CD8-positive, alpha-beta memory T cell (primary cell): ENCODE measurements at places on chromosomes 2 and 18. TPM values are rescaled to one million over a fixed set of nuclear protein-coding genes. Genes with fewer than 3 reads are reported as not detected.

DNA sequence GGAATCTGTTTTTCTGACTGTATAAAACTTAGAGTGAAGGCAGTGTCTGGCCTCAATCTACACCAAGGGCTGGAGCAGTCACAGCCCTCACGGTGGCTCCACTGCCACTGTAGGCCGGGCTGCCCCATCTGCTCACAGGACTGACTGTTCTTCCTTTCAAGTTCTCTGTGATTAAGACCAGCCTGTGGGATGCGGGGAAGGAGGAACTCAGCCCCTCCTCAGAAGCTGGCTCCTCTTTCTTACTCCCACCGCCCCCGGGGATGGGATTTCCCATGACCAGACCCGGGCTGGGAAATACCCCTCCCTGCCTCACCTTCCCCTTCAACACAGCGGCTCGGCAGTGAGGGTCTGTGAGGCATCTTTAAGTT is 106.0 kb downstream of the COPS8 start:
- H3K4me3 ChIP-seq: no peak overlapping the region
- H3K27ac ChIP-seq: no peak overlapping the region
- H3K4me1 ChIP-seq: no peaks in the 10 kb centered on the region
- no peak for DNase-seq
- H3K36me3 ChIP-seq: no peaks in the 10 kb centered on the region
- no peaks in the 10 kb centered on the region for H3K27me3 ChIP-seq

- peak overlapping the region; percentile 100 for H3K4me3 ChIP-seq
- no peaks in the 10 kb centered on the region for H3K36me3 ChIP-seq
- no peak for DNase-seq
- H3K27me3 ChIP-seq: no peaks in the 10 kb centered on the region
- peak overlapping the region; percentile 90 for H3K27ac ChIP-seq
Measured at GRCh38 chr2:99140860-99141109, 722 bp upstream of the C2orf15 start.

DNA sequence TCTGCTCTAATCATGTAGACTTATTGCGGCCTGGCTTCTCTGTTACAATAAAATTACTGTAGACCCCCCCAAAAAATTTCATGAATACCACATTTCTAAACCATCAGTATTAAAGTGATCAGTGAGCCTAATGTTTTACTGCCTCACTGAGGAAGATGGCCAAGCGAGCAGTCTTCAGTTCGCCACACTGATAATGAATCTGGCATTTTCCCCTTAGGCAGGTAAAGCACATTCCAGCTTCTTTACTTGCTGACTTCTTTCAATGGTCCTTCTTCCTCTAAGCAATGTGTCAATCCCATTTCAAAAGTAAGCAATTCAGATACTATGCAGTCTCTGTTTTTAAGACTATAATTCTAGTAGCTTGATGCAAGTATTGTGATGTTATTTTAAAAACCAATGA is 137.6 kb downstream of the LAMA1 start:
- H3K27me3 ChIP-seq: no peaks in the 10 kb centered on the region
- H3K4me1 ChIP-seq: no peaks in the 10 kb centered on the region
- no peaks in the 10 kb centered on the region for H3K36me3 ChIP-seq
- DNase-seq: no peak

DNA sequence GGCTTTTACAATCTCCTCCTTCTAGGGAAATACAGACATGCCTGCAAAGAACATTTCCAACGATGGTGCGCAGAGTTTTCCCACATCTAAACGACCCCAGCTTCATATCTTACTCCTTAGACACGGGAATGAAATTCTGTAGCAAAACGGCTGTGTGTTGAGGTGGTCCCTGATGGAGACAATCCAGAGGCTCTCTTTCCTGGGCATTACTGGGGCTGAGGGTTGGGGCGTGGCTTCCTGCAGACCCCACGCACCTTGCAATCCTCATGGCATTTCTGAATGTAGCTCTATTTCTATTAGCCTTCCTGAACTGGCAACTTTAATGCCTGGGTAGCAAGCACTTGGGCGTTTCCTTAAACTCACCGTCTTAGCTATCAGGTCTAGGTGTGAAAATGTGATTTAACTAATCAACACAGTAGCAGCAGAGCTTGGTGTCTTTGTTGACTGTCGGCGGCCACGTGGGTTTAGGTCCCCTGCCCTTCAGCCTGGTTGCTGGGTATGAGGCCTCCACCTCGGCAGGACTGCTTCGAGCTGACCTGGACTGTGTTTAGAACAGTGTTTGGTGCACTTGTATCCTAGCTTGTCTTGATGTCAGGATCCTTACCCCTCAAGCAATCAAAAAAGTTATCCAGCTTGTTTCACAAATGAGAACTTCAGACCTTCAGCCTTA is 242.8 kb downstream of the GBX2 start:
- H3K4me3 ChIP-seq: no peak overlapping the region
- H3K4me1 ChIP-seq: no peaks in the 10 kb centered on the region
- no peaks in the 10 kb centered on the region for H3K36me3 ChIP-seq

DNA sequence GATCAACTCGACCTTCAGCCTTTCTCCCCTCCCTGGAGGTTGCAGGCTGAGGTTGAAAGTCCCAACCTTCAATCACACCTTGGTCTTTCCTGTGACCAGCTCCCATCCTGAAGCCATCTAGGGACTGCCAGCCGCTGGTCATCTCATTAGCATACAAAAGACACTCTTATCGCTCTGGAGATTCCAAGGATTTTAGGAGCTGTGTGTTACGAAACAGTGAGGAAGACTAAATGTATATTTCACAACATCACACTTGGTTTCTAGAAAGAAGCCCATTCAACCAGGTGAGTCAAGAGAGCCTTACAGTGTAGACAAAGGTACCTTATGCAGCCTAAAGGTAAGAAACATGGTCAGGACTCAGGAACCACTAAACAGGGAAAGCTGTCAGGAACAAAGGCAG is 126.4 kb downstream of the SH3BP4 start:
- H3K27me3 ChIP-seq: no peaks in the 10 kb centered on the region
- no peak for DNase-seq

GRCh38 chr2:9336576-9337314 is 86.6 kb downstream of the ITGB1BP1 start:
- no peaks in the 10 kb centered on the region for H3K4me1 ChIP-seq
- H3K36me3 ChIP-seq: no peaks in the 10 kb centered on the region
- no peaks in the 10 kb centered on the region for H3K27me3 ChIP-seq

DNA sequence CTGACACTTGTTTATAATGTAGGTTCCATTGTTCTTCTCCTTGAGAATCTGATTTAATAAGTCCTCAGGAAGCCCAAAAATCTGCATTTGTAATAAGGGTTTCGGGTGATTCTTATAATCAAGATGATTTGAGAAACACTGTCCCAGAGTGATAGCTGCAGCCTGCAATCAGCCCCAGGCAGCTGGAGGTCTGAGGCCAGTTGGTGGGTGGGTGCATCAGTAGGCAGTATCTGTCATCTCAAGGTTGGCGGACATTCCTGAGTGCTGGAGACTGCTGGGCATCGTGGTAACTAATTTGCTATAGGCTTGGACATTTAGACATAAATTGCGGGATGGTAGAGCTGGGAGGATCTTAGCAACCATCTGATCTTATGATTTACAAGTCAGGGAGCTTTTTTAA is 2.7 kb upstream of the IL18RAP start:
- H3K4me3 ChIP-seq: no peak overlapping the region
- peaks cover 44% of the 10 kb centered on the region for H3K4me1 ChIP-seq
- no peak for DNase-seq
- no peaks in the 10 kb centered on the region for H3K36me3 ChIP-seq
- no peaks in the 10 kb centered on the region for H3K27me3 ChIP-seq

DNA sequence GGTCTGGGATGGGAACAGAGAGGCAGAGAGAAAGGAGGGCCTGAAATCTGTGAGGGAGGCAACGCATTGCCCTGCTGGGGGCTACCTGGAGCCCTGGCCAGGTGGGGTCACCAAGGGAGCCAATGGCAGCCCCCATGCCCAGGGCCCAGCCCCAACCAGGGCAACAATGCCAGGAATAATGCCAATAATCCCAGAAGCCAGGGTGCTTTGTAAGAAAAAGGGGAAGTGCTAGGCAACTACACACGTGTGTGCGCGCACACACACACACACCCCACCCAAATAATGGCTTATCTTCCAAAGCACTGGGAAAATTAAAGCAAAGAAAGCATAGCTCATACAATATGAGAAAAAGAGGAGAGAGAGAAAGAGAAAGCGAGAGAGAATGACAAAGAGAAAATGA is 7.0 kb upstream of the CLEC4F start:
- peaks cover 4% of the 10 kb centered on the region for H3K4me1 ChIP-seq
- H3K27me3 ChIP-seq: no peaks in the 10 kb centered on the region
- H3K36me3 ChIP-seq: no peaks in the 10 kb centered on the region
- H3K27ac ChIP-seq: no peak overlapping the region
- no peak for DNase-seq

DNA sequence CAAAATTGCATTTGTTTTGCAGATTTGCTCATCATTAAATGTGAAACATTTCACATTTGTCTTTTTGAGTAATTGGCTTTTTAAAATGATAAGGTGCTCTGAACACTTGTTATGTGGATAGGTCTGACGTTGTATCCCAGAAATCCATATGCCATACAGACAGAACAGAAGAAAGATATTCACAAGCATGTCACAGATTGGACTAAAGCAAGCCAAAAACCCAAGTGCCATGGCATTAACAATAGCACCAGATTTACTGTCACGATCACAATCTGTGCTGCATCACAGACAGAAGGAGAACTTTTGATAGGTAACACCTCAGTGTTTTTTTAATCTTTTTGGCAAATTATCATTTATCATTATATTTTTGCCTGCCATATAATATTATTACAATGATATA is 272.6 kb downstream of the ARHGAP15 start:
- no peak overlapping the region for H3K4me3 ChIP-seq
- no peak for DNase-seq
- H3K4me1 ChIP-seq: no peaks in the 10 kb centered on the region
- no peaks in the 10 kb centered on the region for H3K36me3 ChIP-seq
- H3K27ac ChIP-seq: no peak overlapping the region

DNA sequence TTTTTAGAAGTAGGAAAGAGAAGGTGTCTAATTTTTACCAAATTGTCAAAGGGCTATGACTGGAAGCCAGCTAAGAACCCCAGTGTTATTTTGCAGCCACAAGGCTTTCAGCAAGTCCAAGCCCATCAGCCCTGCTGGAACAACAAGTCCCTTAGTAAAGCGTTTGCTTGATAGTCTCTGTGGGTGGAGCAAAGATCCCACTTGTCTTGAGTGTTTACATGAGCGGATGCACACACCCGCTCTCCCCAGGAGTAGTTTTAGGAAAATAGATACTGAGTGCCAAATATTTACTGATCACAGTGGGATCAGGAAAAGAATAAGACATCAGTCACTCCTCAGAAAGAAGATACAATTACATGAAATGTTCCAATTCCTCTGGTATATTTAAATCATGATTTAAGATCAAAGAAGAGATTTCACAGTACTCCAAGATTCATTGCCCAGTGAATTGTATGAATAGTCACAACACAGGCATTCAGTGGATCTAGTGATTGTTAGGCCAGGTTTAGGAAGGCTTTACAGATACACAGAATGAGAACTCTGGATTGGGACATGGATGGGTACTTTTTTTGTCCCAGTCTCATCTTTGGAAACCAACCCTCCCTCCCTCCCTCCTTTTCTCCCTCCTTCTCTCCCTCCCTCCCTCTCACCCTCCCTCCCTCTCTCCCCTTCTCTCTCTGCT is 514.9 kb downstream of the PTPRM start:
- H3K4me1 ChIP-seq: no peaks in the 10 kb centered on the region
- H3K4me3 ChIP-seq: no peak overlapping the region
- no peak overlapping the region for H3K27ac ChIP-seq
- no peaks in the 10 kb centered on the region for H3K27me3 ChIP-seq
- no peaks in the 10 kb centered on the region for H3K36me3 ChIP-seq

GRCh38 chr18:53701697-53702096 is 522.8 kb downstream of the MBD2 start:
- H3K36me3 ChIP-seq: no peaks in the 10 kb centered on the region
- DNase-seq: no peak
- no peak overlapping the region for H3K27ac ChIP-seq
- H3K4me3 ChIP-seq: no peak overlapping the region
- H3K27me3 ChIP-seq: no peaks in the 10 kb centered on the region
- no peaks in the 10 kb centered on the region for H3K4me1 ChIP-seq

GRCh38 chr18:3156325-3156640 is 63.5 kb downstream of the MYOM1 start:
- no peaks in the 10 kb centered on the region for H3K4me1 ChIP-seq
- no peaks in the 10 kb centered on the region for H3K36me3 ChIP-seq
- H3K27me3 ChIP-seq: no peaks in the 10 kb centered on the region
- H3K27ac ChIP-seq: no peak overlapping the region
- no peak overlapping the region for H3K4me3 ChIP-seq
- DNase-seq: no peak

- H3K4me1 ChIP-seq: no peaks in the 10 kb centered on the region
- DNase-seq: no peak
- no peaks in the 10 kb centered on the region for H3K27me3 ChIP-seq
Measured at GRCh38 chr18:59549503-59550173, 147.6 kb downstream of the CCBE1 start.

- H3K36me3 ChIP-seq: peaks cover 15% of the 10 kb centered on the region
- no peak for DNase-seq
- H3K4me3 ChIP-seq: no peak overlapping the region
- no peak overlapping the region for H3K27ac ChIP-seq
- no peaks in the 10 kb centered on the region for H3K27me3 ChIP-seq
- no peaks in the 10 kb centered on the region for H3K4me1 ChIP-seq
Measured at GRCh38 chr2:24315669-24316068, 44.7 kb downstream of the ITSN2 start.

DNA sequence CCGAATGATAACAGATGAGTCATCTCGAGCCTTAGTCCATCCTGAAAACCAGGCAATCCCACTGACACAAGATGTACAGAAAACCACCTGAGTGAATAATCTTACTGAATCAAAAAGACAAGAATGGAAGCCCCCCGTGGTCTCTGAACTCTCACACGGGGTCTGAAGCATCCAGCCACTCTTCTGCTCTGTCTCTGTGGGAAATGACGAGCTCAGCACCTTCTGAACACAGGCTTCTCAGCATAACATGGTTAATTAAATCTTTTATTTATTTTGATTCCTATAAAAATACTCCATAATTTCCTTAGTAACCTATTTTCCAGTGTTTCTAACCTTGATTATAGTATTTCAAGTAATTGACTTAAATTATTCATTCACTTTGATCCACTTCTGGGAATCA is 203.7 kb downstream of the TMEM163 start:
- no peak overlapping the region for H3K4me3 ChIP-seq
- no peaks in the 10 kb centered on the region for H3K36me3 ChIP-seq
- DNase-seq: no peak
- no peaks in the 10 kb centered on the region for H3K4me1 ChIP-seq
- H3K27me3 ChIP-seq: no peaks in the 10 kb centered on the region

The GAL3ST2 gene
- total RNA-seq: not detected

The IAH1 gene
- total RNA-seq: 76.9 TPM

The CMPK2 gene
- total RNA-seq: 1.1 TPM

The RSAD2 gene
- total RNA-seq: 1.00 TPM

The ZBTB7C gene
- total RNA-seq: not detected

The DAW1 gene
- total RNA-seq: not detected

The OSBPL1A gene
- total RNA-seq: 1.3 TPM

The RAB3GAP1 gene
- 23.6 TPM for total RNA-seq

The PSMA8 gene
- 1.4 TPM for total RNA-seq

The KANSL1L gene
- 6.3 TPM for total RNA-seq
